CD4-positive, alpha-beta T cell (primary cell): ENCODE measurements at places on chromosomes 5 and 9. TPM values are rescaled to one million over a fixed set of nuclear protein-coding genes. Genes with fewer than 3 reads are reported as not detected.

GRCh38 chr9:75333624-75334023 is 245.3 kb downstream of the OSTF1 start:
- no peak overlapping the region for H3K27ac ChIP-seq
- no peaks in the 10 kb centered on the region for H3K4me1 ChIP-seq
- H3K4me3 ChIP-seq: no peak overlapping the region
- DNase-seq: no peak
- no peaks in the 10 kb centered on the region for H3K27me3 ChIP-seq

DNA sequence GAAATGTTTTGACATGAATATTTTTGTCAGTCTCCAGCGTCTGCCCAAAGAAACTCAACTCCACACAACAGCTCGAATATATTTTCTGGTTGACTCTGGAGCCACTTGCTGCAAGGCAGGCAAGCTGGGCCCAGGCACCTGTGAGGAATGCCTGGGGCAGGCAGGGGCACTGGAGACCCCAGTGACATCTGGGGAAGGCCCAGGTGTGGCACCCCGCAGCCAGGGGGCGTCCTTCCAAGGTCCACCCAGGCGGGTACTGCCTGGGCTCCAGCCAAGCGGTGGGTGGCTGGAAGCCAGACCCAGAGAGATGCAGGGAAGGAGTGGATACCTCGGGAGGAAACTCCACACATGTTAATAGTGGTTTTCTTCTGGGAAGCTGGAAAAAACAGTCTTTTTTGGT is 125.9 kb downstream of the PHF2 start:
- H3K4me1 ChIP-seq: no peaks in the 10 kb centered on the region
- H3K4me3 ChIP-seq: no peak overlapping the region
- H3K36me3 ChIP-seq: no peaks in the 10 kb centered on the region
- no peak overlapping the region for H3K27ac ChIP-seq
- no peaks in the 10 kb centered on the region for H3K27me3 ChIP-seq
- DNase-seq: no peak

GRCh38 chr5:35804201-35804653 is 52.5 kb upstream of the IL7R start:
- H3K4me1 ChIP-seq: peaks cover 41% of the 10 kb centered on the region
- no peak for DNase-seq
- no peak overlapping the region for H3K27ac ChIP-seq

The INSL6 gene
- not detected for total RNA-seq

- no peaks in the 10 kb centered on the region for H3K36me3 ChIP-seq
- H3K4me3 ChIP-seq: no peak overlapping the region
- H3K4me1 ChIP-seq: no peaks in the 10 kb centered on the region
- no peak overlapping the region for H3K27ac ChIP-seq
- no peak for DNase-seq
- no peaks in the 10 kb centered on the region for H3K27me3 ChIP-seq
Observed at GRCh38 chr5:97534166-97534565, 351.1 kb upstream of the RIOK2 start.

DNA sequence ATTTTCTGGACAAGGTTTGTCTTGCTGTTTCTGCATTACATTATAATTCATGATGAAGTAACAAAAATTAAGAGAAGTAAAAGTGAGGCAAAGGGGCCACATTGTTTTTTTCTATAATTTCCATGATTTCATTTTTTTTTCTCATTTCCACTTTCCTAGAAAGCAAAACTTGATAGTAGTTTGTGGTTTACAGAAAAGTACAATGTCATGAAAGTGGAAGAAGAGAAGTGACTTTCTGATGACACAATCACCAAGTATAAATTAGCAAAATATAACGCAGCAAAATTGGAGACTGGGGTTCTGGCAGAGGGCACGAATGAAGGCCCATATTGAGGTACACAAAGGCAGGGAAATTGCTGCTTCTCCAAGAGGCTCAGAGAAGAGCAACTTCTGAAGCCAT is 5.0 kb upstream of the IFNA14 start:
- H3K4me3 ChIP-seq: no peak overlapping the region
- no peak for DNase-seq
- H3K4me1 ChIP-seq: no peaks in the 10 kb centered on the region
- peaks cover 5% of the 10 kb centered on the region for H3K27me3 ChIP-seq
- no peaks in the 10 kb centered on the region for H3K36me3 ChIP-seq

DNA sequence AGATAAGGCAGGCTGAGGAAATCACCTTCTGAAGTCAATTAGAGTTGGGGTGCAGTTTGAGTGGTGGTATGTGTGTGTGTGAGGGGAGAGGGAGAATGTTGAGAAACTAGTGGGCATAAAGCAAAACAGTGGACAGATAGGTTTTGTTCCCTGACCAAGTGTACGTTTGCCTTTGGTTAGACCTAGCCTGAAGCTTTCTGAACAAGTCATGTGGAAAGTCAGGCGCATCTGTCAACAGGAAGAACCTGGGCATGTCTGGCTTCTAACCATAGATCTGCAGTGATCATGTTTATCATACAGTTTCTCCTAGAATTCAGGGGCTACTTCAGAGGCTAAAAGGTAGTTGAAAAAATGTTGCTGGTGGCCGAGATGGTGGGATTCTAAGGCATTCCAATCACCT is 143.2 kb upstream of the PCA3 start:
- no peaks in the 10 kb centered on the region for H3K27me3 ChIP-seq
- no peak overlapping the region for H3K27ac ChIP-seq
- H3K4me1 ChIP-seq: no peaks in the 10 kb centered on the region
- no peak overlapping the region for H3K4me3 ChIP-seq
- no peaks in the 10 kb centered on the region for H3K36me3 ChIP-seq

GRCh38 chr9:118330191-118330986 is 626.2 kb downstream of the TLR4 start:
- no peaks in the 10 kb centered on the region for H3K36me3 ChIP-seq
- H3K4me1 ChIP-seq: no peaks in the 10 kb centered on the region
- no peak overlapping the region for H3K27ac ChIP-seq

The SPATA9 gene
- total RNA-seq: not detected

The ARL14EPL gene
- not detected for total RNA-seq

DNA sequence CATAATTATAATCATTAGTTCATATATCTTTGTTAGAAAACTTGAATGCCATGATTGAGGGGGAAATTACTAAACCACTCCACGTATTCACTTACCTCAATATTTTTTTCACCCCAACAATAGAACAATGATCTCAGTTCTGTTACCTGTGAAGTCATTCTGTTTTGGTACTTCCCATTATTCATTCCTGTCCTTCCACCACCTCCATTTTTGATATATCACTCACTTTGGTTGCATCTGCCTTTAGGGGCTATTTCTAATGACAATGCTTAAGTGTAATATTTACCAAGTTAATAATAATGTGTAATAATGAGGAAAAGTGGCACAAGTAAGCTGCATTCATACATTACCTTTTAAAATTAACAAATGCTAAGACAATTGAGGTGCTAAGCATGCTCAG is 218.4 kb downstream of the SPATA31D1 start:
- no peaks in the 10 kb centered on the region for H3K36me3 ChIP-seq
- H3K4me1 ChIP-seq: no peaks in the 10 kb centered on the region
- no peak overlapping the region for H3K27ac ChIP-seq
- no peak for DNase-seq

DNA sequence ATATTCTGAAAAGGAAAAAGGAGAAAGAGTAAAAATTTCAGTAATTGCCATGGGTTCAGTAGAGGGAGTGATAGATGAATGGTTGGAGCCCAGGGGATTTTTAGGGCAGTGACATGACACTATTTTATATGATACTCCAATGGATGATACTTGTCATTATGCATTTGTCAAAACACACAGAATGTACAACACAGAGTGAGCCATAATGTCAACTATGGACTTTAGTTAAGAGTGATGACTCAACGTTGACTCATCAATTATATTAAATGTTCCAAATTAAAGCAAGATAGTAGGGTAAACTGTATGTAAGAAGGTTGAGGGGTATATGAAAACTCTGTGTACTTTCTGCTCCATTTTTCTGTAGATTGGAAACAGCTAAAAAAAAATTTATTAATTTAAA is 586.4 kb downstream of the TAF11L14 start:
- H3K4me1 ChIP-seq: no peaks in the 10 kb centered on the region
- H3K36me3 ChIP-seq: no peaks in the 10 kb centered on the region
- no peak overlapping the region for H3K4me3 ChIP-seq
- DNase-seq: no peak
- no peak overlapping the region for H3K27ac ChIP-seq

- no peak for DNase-seq
- no peak overlapping the region for H3K27ac ChIP-seq
- H3K36me3 ChIP-seq: no peaks in the 10 kb centered on the region
- H3K4me1 ChIP-seq: no peaks in the 10 kb centered on the region
- H3K27me3 ChIP-seq: no peaks in the 10 kb centered on the region
Observed at GRCh38 chr9:36966371-36967097, 67.5 kb downstream of the PAX5 start.

DNA sequence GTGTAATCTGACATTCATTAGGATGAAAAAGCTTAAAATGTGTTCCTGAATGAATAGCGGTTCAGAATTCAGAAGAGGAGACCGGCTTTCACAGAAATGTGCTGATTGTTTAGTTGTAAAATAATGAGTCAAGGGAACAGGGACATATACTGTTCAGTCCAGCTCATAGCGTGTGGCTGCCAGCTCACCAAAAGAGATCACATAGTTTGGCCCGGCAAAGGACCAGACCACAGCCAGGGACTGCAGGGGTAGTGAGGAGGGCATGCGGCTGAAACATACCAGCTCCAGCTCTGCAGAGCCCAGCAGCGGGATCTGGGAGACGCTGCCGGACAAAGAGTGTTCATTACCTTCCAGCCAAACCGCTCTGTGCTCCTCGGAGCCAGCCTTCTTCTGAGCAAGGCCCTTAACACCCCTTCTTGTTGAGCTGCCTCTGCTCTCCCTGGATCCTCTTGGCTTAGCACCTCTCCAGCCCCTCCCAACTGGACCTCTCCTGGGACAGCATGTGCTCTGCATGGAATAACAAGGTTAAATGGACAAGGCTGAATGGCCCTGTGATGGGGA is 116.8 kb upstream of the CNTLN start:
- no peaks in the 10 kb centered on the region for H3K36me3 ChIP-seq
- H3K27ac ChIP-seq: no peak overlapping the region
- H3K4me1 ChIP-seq: no peaks in the 10 kb centered on the region
- no peak overlapping the region for H3K4me3 ChIP-seq
- H3K27me3 ChIP-seq: no peaks in the 10 kb centered on the region

GRCh38 chr9:12980085-12980851 is 205.4 kb downstream of the LURAP1L start:
- no peak overlapping the region for H3K27ac ChIP-seq
- H3K27me3 ChIP-seq: no peaks in the 10 kb centered on the region
- H3K4me3 ChIP-seq: no peak overlapping the region
- no peaks in the 10 kb centered on the region for H3K4me1 ChIP-seq
- no peak for DNase-seq
